ENCODE measurements at places on chromosomes 1 and 21.

GRCh38 chr1:50783286-50783685 lies 176.8 kb downstream of the FAF1 start:
- no peak for DNase-seq

DNA sequence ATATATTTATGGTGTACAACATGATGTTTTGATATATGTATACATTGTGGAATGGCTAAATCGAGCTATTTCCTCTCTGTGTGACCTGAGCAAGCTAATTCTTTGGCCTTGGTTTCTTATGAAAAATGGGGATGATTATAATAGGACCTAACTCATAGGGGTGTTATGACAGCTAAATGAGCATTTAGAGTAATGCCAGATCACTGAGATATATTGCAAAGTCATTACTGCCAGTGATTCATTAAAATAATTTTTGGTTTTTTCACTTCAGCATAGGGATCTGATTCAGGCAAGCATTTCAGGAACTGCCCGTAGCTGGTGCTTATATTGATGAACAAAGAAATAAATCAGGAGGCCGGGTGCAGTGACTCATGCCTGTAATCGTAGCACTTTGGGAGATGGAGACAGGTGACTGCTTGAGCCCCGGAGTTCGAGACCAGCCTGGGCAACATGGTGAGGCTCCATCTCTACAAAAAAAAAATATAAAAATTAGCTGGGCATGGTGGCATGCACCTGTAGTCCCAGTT lies 30.7 kb downstream of the DAB1 start:
- no peak for DNase-seq

- no peak for DNase-seq
Observed at GRCh38 chr1:16233431-16233830, 3.6 kb downstream of the CPLANE2 start.

DNA sequence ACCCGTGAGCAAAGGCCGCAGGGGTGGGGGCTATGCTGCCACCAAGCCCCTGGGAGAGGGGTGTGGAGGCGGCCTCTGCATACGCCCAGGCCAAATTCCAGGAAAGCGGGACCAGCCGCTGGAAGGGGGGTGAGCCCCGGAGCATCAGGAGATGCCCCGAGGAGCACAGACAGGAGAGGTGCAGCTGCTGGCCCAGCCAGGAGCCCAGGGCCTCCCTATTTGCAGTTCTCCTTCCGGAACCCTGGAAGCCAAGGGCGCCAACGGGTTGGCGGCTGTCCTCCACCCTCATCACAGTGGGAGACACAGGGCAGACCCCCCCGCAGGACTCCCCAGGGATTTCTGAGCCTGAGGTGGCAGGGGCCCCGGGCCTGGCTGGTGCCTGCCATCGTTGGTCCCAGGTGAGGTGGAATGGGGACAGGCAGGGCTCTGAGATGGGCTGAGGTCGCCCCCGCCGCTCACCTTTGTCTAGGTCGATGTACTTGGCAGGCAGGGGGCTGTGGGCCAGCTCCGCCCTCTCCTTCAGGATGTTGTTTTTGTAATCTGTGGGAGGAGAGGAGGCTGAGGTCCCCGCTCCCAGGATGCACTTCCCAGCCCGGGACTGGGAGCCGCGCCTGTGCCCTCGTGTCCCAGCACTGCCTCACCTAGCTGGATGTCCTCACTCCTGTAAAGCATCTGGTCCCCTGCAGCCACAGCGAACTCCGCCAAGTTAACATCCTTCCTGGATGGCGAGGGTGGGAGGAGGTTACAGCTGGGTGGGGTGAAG lies 4.4 kb upstream of the DVL1 start:
- no peak for DNase-seq

DNA sequence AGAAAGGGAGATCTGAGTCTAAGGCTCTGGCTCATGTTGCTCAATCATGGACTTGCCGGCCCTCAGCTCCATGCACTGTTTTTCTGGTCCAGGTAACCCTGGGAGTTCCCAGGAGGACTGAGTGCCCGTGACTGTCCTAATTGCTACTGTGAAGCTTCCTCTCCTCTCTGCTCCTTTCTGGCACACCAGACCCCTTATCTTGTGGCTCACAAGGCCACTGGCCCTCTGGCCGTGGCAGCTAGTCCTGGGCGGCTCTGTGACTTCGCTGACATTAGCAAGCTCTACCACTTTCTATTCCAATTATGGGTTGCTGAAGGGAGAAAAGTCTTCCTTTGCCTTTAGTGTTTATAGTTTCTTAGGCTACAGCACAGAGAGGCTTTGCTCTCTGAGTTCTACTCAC lies 380.2 kb downstream of the RWDD3 start:
- DNase-seq: no peak

DNA sequence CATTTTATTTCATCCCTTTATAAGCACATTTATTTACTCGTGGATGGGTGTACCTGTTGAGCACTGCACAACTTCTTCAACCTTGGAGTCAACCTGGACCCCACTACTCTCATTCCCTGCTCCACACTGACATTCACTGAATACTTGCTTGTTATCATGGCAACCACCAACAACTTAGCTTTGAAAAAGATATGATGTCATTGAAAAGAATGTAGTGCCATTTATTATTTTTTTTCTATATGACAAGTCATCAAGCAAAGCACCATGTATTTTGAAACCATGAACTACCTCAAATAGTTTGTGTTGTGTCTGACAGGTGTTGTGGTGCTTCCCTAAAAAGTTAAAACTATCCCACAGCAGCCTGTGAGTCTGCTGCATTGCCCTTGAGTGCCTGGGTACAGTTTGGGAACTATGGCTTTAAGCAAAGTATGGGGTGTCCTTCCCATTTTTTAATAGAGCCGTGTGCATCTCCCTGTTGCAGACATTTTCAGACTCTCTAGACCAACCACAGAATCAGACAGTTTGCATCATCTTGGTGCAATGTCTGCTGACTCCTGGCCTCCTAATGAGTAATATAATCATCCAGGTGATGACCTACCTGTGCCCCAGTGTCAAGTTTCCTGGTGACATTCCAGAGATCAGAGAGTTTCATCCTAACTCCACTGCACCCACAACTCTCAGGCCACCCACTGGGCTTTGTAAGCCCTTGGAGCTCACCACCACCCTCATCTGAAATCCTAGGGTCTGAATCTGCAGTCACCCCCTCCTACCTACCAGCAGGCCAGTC lies 339.7 kb upstream of the PROX1 start:
- DNase-seq: no peak

- DNase-seq: no peak
Observed at GRCh38 chr1:221509575-221510355, 232.1 kb downstream of the DUSP10 start.

DNA sequence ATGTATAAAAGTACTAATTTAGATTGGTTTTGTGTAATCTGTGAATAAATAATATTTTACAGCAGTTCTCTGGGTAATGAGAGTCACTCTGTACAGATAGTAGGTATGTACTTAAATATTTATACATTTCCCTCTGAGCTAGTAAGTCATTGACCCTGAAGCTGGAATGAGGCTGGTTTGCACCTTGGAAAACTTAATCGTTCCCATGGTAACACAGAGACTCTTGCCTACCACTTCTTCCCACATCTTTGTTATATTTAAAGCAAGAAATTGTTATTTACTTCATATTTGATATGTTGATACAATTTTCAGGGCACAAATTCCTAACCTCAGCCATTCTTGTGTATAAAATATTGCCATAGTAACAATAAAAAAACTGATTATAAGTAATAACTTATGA lies 13.3 kb upstream of the DR1 start:
- DNase-seq: no peak

GRCh38 chr1:111516005-111516535 lies 12.6 kb upstream of the ADORA3 start:
- DNase-seq: no peak

- no peak for DNase-seq
Observed at GRCh38 chr1:8065369-8065768, 39.3 kb upstream of the ERRFI1 start.

DNA sequence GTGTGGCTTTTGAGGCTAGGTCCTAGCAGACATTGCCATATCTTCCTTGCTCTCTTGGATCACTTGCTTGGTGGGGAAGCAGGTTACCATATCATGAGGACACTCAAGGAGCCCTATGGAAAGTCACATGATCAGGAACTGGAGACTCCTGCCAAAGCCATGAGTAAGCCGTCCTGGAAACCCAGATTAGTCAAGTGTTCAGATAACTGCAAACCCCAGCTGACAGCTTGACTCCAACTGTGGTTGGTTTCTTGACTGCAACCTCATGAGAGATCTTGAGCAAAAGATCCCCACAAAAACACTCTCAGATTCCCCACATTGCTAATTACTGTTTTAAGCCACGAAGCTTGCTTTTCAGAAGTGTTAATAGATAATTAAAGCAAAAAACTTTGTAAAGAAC lies 58.6 kb downstream of the CACNA1E start:
- no peak for DNase-seq
